Urinary bladder (tissue), 4 donors: ENCODE measurements at places on chromosomes 12 and 14. TPM values are rescaled to one million over a fixed set of nuclear protein-coding genes. Genes with fewer than 3 reads are reported as not detected.

The SLC38A4 gene
- polyA plus RNA-seq: 2.1 TPM

The MANSC1 gene
- 23.4 TPM for polyA plus RNA-seq

The OR4K14 gene
- not detected for polyA plus RNA-seq

The SIRT4 gene
- 1.8 TPM for polyA plus RNA-seq

The SDR9C7 gene
- 0.16 TPM for polyA plus RNA-seq

The KLHL33 gene
- polyA plus RNA-seq: 0.42 TPM

The CACNA2D4 gene
- 4.5 TPM for polyA plus RNA-seq

The PTHLH gene
- 7.5 TPM for polyA plus RNA-seq

The RNASE1 gene
- polyA plus RNA-seq: 323 TPM

The SERPINA5 gene
- polyA plus RNA-seq: 5.1 TPM

The YBX3 gene
- 523 TPM for polyA plus RNA-seq

The PTMS gene
- polyA plus RNA-seq: 619 TPM

The NPAS3 gene
- polyA plus RNA-seq: 1.0 TPM

The KRT2 gene
- not detected for polyA plus RNA-seq

The RNASE7 gene
- 0.06 TPM for polyA plus RNA-seq

The KRT75 gene
- not detected for polyA plus RNA-seq

The MMP14 gene
- 189 TPM for polyA plus RNA-seq

The TESPA1 gene
- 1.1 TPM for polyA plus RNA-seq

The NANOG gene
- polyA plus RNA-seq: not detected

The TMCC3 gene
- 10.0 TPM for polyA plus RNA-seq

The LTBR gene
- 126 TPM for polyA plus RNA-seq

The SYNDIG1L gene
- 0.19 TPM for polyA plus RNA-seq

The RNASE3 gene
- not detected for polyA plus RNA-seq

The MYH6 gene
- polyA plus RNA-seq: not detected

The OTOGL gene
- polyA plus RNA-seq: 0.66 TPM

The RAP1B gene
- polyA plus RNA-seq: 145 TPM

The FOXM1 gene
- polyA plus RNA-seq: 0.49 TPM

The KRT78 gene
- polyA plus RNA-seq: not detected

The NELL2 gene
- polyA plus RNA-seq: 21.7 TPM

The TMEM121 gene
- polyA plus RNA-seq: 6.7 TPM

The DAO gene
- not detected for polyA plus RNA-seq

The ADIPOR2 gene
- 38.1 TPM for polyA plus RNA-seq

The SERPINA9 gene
- not detected for polyA plus RNA-seq

The WSCD2 gene
- 2.3 TPM for polyA plus RNA-seq

The KRT83 gene
- not detected for polyA plus RNA-seq

The HSPB8 gene
- polyA plus RNA-seq: 601 TPM

The SRRM4 gene
- polyA plus RNA-seq: 0.08 TPM

The KCNMB4 gene
- 5.1 TPM for polyA plus RNA-seq

The BCL11B gene
- polyA plus RNA-seq: 0.27 TPM

The COX8C gene
- 0.23 TPM for polyA plus RNA-seq

The DCAF5 gene
- 35.5 TPM for polyA plus RNA-seq

The TRIAP1 gene
- 21.4 TPM for polyA plus RNA-seq

The GLIPR1L1 gene
- not detected for polyA plus RNA-seq

The AHSA1 gene
- 126 TPM for polyA plus RNA-seq

The RFC5 gene
- polyA plus RNA-seq: 12.9 TPM

The CCDC177 gene
- polyA plus RNA-seq: not detected

The NEUROD4 gene
- not detected for polyA plus RNA-seq

The TSPAN8 gene
- 8.2 TPM for polyA plus RNA-seq
